ENCODE measurements at places on chromosomes 2 and 18.

GRCh38 chr2:202269585-202269984, 4.0 kb downstream of the NOP58 start:
- peak; percentile 26 for DNase-seq

DNA sequence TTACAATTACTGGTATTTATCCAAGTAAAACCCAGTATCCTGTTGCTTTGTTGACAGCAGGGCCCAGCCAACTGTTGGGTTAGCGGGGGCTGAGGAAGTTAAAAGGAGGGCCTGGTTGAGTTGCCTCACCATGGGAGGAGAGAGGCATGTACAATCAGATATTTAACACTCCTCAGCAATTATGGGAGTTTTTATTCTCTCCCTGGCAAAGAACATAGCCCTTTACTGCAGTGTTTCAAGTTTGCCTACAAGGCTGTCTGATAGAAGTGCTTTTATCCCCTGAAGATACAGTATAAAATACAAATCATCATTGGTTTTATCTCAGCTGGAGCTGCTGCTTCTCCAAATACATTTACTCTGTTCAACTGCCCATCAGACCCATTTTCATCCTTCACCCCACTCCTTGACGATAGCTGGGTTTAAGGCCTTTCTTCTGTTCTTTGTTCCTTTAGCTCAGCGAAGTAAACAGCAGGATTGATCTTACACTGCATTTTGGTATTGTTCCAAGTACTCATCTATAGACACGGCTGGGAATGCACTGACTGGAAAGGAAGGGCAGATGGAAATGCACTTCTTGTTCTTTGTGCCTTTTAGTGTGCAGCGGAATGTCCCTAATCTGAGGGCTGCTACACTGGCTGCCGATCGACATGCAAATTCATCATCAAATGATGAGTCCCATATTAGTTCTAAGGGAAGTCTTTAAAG, 402.5 kb upstream of the SPRED2 start:
- no peak for DNase-seq

GRCh38 chr18:75264195-75264594, 53.6 kb downstream of the TSHZ1 start:
- DNase-seq = no peak

GRCh38 chr18:79851950-79852349, 54.2 kb downstream of the KCNG2 start:
- no peak for DNase-seq

GRCh38 chr2:227394401-227394800, 6.7 kb upstream of the SCYGR1 start:
- DNase-seq = no peak

GRCh38 chr2:241563031-241563507, 4.5 kb downstream of the BOK start:
- no peak for DNase-seq

DNA sequence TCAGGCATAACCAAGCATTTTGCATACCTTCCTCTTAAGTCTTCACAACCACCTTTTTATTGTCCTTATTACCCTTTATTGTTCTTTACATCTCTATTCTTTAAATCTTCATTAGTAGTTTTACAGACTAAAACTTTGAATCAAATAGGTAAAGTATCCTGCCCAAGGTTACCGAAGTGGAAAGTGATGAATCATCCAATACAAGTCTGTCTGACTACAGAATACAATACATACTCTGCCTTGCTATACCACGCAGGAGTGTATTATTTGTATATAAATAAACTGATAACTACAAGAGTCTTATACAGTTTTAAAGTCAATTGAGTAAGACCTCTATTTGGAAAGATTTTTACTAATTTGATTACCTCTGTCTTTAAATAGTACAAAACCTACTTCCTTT, 196.0 kb downstream of the ZEB2 start:
- no peak for DNase-seq

DNA sequence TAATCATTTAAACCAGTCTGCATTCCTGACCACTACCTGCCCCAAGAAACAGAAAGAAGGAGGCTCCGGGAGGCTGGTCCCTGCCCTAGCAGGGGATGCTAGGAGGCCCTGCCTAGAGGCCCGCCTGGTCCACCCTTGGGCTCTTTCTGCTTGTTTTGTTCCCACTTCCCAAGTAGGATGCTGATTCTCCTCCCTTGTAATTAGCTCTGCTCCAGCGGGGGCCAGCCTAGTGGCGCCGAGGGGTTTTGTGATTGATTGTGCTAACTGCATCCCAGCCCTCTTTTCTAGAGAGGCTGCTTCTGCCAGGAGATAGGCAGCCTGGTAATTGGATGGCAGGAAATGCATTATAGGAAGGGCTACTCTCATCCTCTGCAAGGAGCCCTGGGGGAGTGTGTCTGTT, 220.0 kb downstream of the LOXHD1 start:
- no peak for DNase-seq

- peak; percentile 81 for DNase-seq
Measured at GRCh38 chr2:12716032-12716281, 779 bp upstream of the TRIB2 start.

GRCh38 chr18:58205443-58206160, 161.6 kb downstream of the NEDD4L start:
- no peak for DNase-seq

DNA sequence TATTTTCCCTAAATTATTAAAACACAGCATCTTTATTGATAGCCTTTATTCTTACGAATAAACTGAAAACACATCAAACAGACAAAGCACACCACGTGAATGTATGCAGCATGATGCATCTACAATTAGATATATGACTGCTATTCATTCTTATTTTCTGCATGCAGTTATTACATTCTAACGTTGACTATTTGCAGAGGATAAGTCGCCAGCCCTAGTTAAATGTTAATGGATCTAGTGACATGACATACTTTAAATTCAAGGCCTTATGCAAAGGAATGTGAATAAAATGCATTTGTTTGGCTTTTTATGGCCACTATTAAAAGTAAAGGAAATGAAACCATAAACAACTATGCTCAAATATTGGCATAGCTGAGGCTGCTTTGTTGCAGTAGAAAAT, 172.4 kb downstream of the MAP2 start:
- DNase-seq = no peak

DNA sequence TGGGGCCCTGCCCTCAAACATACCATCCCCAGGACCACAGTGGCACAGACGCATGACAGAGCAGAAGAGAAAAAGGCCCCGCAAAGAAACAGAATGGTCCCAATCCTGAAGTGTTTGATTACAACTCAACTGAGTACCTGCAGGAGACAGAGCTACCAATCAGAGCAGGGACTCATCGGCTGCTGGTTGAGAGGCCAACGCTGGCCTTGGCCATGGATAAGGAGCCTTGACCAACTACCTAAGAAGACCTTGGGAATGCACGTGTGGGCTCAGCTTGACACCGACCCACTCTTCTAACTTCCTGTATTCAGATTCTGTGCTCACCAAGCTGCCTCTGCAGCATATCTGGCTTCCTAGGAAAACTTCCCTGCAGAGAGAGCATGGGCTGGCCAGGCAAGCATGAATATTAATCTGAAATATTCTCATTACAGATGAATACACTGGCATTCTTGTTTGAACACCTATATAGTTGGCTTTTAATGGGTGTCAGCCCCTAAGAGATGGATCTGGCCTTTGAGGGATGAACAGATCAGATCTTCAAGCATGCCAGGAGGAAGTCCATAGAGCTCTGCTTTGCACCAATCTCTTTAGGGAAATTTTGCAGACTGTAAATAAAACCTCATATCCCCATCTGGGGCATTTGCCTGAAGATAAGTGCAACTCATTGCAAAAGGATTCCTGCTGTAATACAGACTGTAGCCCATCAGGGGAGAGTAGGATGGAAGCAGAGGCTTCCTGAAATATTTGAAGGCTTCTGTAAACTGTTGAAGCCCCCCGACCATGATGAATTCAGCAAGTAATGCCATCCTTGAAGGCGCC, 135.4 kb downstream of the BCL2 start:
- DNase-seq = no peak

DNA sequence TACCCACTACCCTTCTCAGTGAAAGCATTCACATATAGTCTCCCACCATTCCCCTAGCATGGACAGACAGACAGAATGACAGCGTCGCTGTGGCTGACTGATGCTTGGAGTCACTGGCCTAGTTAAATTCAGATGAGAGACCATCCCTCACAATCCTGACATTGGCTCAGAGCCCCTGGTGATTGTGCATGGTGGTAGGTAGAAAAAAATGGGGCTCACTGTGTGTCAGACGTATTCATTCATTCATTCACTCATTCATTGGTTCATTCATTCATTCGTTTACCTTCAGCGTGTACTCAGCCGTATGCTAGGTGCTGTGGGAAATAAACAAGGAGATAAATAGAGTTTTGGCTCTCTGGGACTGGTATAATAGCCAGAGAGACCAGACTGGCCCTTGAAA, 94.8 kb upstream of the STPG4 start:
- no peak for DNase-seq

DNA sequence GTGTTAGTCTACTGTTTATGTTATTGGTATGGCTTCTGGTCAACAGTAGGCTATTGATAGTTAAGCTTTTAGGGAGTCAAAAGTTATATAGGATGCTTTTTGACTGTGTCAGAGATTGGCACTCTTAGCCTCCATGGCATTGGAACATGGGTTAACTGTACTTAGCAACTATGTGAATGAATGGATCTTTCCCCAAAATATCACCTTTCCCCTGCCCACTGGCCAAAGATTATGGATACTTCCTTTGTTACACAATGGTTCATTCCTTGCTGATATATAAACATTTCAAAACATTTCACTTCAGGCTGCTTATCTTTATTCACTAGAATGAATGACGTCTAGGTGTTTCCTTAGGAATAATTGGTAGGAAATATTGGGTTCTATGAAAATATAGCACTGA, 62.1 kb upstream of the DOCK10 start:
- DNase-seq = no peak

DNA sequence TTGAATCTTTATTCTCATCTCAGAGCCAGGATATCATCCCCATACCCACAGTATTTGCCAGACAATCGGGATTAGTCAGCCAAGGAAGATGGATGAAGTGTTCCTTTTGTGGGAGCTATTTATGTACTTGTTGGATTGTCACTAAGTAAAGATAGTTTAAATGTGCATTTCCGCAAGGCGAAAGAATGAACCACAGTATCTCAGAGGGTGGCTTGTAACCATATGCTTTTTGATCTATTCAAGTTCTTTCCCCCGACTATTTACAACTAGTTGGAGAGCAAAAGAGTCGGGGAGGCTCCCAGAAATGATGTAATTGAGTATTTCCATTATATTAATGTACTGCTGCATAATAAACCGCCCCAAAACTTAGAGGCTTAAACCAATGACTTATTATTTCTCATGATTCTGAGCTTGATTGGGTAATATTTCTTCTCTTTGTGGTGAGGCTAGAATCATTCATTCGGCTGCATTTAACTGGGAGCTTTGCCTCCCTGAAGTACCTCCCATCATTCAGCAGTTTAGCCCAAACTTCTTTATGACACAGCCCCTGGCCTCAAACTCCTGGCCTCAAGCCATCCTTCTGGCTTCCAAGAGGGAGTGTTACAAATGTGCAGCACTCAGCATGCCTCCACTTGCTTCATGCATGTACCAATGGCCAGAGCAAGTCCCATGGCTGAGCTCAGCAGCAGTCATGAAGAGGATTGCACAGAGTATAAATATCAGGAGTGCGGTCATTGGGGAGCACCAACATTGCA, 423.7 kb downstream of the METTL4 start:
- DNase-seq = no peak

GRCh38 chr2:127508631-127509034, 17.7 kb downstream of the IWS1 start:
- no peak for DNase-seq

DNA sequence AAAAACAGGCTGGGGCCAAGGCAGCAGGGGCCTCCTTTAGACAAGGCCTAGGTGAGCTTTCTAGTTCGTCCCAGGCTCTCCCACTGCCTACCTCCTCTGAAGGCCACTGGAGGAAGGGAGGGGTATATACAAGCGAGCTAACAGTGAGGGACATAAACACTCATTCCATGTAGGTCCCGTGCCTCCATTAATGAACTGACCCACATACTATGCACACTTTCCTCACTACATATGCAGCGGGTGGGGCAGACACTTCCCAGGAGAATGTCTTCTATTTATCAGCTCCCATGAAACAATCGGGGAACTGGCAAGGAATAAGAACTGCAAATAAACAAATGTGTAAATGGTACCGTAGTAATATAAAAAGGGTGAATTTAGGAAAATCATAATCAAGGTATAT, 336.5 kb downstream of the NBAS start:
- no peak for DNase-seq

- no peak for DNase-seq
Measured at GRCh38 chr2:121330921-121331320, 45.9 kb upstream of the TFCP2L1 start.

DNA sequence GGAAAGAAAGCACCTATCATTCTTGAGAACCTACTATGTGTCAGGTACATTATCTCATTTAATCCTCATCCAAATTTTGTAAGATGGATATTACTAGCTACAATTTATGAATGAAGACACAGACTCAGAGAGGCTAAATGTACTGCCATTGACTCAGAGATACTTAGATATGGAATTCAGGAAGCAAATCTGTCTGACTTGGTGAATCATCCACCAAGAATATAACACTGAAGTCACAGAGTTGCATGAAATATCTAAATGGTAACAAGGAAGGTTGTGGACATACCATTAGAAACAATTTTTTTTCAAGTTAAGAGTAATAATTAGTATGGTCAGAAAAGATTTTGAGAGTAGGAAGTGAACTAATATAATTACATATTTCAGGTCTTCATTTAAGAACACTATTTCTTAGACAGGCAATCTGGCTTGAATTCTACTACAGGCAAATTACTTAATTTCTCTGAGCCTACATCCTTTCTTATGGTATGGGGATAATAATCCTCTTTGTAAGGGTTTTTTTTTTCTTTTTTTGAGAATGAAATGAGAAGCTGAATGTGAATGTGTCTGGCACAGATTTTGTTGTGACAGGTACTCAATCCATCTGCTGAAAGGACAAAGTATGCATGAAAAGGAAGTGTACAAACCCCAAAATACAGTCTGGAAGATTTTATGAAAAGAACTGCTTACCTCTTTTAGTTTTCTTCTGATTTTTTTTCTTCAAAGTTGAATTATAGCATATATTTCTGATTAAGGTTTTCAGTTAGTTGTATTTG, 14.8 kb upstream of the C2orf66 start:
- no peak for DNase-seq

DNA sequence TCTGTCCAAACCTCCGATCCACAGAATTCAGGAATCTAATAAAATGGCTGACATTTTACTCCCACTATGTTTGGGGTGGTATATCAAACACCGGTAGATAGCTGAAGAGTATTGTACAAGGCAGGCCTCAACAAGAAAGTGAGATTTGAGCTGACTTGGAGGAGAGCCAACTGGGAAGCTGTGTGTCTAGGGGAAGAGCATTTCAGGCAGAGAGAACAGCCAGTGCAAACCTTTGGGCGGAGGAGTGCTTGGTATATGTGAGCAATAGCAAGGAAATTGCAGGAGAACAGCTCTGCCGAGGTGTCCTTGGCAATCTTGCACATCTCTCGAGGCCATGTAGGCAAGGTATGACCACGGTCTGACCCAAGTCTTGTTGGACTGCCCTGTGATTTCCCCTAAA, 1.8 kb upstream of the MERTK start:
- no peak for DNase-seq

- no peak for DNase-seq
Measured at GRCh38 chr2:69983392-69983966, 22.0 kb upstream of the ASPRV1 start.
